Midbrain (tissue), 1 donor: ENCODE measurements at places on chromosomes 12 and 14.

GRCh38 chr14:68464711-68465110 lies 328.2 kb downstream of the ZFP36L1 start:
- DNase-seq, result no peak

- no peak for DNase-seq
Measured at GRCh38 chr12:23847857-23848256, 101.6 kb downstream of the SOX5 start.

- DNase-seq, result no peak
Measured at GRCh38 chr14:68822132-68822651, 29.3 kb upstream of the ZFP36L1 start.

DNA sequence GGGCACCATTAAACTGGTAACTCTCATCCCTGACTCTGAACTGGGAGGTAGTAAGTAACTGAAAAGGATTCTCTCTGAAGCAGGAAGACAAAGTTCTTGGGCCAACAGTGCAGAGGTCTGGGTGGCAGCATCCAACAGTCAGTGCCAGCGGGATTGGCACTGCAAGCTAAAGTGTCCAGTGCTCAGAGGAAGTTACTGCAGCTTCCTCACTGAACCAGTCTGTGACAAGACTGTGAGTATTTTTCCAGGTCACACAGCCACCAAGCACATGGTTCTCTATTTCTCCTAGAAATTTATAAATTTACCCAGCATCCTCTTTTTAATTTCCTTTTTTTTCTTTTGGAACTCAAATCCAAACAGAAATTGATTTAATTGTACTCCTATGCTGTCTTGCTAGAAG lies 81.6 kb upstream of the FAR2 start:
- DNase-seq, result no peak

DNA sequence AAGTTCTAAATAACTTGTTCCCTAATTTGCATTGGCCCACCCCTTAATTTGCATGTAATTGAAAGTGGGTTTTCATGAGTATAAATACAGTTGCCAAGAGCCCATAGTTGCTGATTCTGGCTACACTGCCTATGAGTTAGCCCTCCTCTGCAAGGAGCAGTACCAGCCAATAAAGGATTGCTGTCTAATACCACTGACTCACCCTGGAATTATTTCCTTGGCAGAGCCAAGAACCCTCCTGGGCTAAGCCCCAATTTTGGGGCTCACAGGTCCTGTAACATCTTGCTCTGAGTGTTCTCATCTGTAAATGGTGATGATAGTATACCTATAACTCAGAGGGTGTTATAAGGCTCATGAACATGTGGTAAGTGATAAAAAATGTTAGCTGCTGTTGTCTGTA lies 6.8 kb downstream of the TTC8 start:
- DNase-seq, result no peak

GRCh38 chr12:52884526-52885293 lies 20.2 kb downstream of the KRT8 start:
- DNase-seq, result peak; percentile 20

DNA sequence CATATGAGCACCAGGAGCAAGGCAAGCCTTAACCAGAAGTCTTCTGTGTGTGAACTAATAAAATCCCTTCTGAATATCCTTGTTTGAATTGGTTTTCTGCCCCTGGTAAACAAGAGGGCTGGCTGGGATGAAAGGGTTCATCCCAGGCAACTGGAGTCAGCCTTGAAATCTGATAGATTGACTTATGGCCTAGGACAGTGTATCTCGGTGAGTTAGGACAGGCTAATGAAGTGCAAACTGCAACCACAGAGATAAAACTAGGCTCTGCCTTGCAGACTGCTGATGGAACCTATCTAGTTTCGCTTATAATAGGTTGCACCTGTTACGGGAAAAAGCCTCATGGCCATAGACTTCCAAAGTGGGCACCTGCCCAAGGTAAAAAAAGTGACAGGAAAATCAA lies 451.9 kb upstream of the NOVA1 start:
- no peak for DNase-seq

DNA sequence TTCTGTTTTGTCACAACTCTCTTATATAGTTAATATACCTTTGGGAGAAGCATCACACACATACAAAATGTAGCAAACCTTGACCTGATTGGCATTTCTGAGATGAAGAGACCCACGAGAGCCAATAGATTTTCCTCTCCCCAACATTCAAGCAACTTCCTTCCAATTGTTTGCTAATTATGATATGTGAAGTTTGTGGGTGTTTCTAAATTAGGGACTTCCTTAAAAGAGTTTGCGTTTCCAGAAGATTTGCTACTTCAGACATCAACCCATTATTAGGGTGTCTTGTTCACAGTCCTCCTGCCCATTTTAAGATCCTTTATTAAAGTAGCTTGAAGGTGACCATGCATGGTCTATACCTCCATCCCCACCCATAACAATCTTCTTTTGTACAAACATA lies 9.4 kb downstream of the AICDA start:
- no peak for DNase-seq

GRCh38 chr14:81946375-81946774 lies 412.7 kb upstream of the SEL1L start:
- DNase-seq, result no peak

DNA sequence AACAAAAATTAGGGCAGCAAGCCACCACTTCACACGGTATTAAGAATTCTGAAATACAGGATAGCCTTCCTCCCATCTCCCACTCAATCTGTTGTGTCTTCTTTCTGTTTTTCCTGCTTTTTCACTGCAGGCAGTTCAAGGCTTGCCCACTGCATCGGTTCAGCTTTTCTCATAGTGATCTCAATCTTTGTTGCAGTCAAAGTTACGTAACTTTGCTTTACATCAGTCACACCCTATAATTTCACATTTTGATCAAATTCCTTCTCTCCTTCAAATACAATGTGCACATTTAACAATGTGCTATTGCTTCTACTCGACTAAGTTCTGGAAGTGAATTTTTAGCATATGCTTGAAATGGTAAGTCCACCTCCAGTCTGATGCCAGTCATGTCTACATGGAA lies 217.6 kb downstream of the EFCAB11 start:
- no peak for DNase-seq

GRCh38 chr12:64057706-64058105 lies 164.4 kb downstream of the KICS2 start:
- no peak for DNase-seq

GRCh38 chr14:32507029-32507984 lies 178.2 kb downstream of the AKAP6 start:
- no peak for DNase-seq

- DNase-seq, result peak; percentile 38
Measured at GRCh38 chr12:107884769-107885694, 110.5 kb downstream of the ASCL4 start.

GRCh38 chr14:65045709-65046108 lies 56.6 kb downstream of the MAX start:
- no peak for DNase-seq

- DNase-seq, result peak; percentile 70
Measured at GRCh38 chr12:27821259-27821973, 41.4 kb upstream of the MANSC4 start.

DNA sequence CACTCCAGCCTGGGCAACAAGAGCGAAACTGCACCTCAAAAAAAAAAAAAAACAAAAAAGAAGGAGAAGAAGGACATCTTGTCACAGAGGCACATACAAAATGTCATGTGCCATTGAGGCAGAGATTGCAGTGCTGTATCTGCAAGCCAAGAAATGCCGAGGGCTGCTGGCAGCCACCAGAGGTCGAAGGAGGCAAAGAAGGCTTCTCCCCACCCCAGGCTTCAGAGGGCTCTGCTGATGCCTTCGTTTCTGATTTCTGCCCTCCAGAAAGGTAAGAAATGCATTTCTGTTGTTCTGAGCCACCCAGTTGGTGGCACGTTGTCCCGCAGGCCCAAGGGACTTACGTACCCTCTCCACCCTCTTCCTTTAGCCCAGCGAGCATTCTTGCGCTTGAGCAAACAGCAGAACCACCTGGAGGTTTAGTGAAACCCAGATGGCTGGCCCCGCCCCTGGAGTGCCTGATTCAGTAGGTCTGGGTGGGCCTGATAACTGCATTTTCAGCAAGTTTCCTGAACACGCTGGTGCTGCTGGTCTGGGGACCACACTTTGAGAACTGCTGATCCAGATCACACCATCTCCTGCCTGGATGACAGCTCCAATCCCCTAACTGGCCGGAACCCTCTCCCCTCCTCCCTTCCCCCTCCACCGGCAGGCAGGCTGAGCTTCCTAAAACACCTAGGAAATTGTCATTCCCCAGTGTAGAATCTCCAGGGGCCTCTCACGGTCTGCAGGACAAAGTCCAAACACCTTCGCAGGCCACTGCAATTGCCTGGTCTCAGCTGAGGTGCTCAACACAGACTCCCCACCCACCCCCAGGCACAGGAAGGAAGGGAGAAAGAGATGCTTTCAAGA lies 21.1 kb upstream of the SCARB1 start:
- DNase-seq, result no peak

GRCh38 chr12:109961201-109961600 lies 35.0 kb downstream of the GIT2 start:
- no peak for DNase-seq

DNA sequence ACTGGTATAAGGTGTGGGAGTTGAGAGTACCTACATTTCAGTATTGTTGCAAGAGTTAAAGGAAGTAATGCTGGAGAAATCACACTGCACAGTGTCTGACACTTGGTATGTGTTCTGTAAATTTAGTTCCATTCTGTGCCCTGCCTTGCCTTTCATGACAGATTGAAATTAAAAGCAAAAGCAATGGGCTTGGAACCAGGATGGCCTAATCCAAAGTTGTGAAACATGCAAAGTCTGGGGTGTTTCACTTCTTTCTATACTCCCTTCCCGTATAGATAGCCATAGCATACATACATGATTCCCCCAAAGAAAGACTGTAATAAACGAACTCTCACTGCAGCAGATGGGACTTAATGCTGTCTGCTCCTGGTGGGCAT lies 281.1 kb downstream of the NRXN3 start:
- DNase-seq, result no peak

DNA sequence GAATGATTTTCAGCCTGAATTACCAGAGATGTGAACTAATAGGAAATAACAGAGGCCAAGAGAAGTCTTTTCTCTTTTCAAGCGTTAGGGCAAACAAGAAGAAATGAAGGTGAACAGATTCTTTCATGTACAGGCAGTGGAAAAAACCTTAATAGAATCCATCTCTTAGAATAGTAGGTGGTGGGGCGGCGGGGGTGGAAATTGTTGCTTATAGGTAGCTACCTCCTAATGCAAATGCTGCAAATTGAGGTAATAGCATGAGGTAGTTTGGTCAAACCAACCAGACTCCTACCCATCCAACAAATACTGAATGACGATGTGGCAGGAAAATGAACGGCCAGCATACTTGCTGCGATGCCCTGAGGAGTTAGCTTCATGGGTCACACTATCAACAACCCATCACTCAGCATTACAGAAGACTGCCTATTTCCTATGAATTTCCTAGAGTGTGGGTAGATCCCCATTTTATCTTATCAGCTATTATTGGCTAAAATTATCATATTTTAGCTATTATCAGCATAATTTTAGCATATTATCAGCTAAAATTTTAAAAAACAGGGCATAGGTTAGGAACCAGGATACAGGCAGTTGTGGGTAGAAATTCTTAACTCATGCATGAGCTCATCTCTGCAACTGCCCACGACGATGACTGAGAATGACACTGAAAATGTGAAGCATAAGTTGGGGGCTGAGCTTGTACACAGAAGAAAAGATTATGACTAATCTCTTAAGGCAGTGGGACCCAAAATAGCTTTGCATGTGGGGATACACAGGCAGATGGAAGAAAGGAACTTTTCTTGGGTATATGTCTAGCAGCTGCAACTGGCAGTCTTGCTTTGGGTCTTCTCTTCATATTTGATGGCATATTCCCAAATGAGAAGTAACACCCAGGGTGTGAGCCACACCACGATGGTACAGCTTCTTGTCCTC lies 68.7 kb downstream of the NIN start:
- no peak for DNase-seq

DNA sequence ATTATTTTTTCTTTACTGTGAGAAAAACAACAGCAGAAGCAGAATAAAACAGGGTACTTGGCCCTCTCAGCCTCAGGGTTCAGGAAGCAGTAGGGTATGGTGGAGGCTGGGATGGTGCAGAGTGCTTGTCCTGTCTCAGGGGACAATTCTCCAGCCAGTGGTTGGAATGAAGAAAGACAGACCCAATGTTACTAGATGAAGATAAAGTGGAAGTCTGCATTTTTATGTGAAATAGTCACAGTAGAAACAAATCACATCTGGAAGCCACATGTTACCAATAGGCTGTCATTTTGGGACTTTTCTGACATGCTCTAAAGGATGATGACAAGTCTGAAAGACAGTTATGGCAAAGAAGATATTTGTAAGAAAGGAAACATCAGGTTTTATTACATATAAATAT lies 32.3 kb downstream of the PROX2 start:
- DNase-seq, result no peak

GRCh38 chr14:87996291-87996592 lies 3.3 kb upstream of the GALC start:
- no peak for DNase-seq

DNA sequence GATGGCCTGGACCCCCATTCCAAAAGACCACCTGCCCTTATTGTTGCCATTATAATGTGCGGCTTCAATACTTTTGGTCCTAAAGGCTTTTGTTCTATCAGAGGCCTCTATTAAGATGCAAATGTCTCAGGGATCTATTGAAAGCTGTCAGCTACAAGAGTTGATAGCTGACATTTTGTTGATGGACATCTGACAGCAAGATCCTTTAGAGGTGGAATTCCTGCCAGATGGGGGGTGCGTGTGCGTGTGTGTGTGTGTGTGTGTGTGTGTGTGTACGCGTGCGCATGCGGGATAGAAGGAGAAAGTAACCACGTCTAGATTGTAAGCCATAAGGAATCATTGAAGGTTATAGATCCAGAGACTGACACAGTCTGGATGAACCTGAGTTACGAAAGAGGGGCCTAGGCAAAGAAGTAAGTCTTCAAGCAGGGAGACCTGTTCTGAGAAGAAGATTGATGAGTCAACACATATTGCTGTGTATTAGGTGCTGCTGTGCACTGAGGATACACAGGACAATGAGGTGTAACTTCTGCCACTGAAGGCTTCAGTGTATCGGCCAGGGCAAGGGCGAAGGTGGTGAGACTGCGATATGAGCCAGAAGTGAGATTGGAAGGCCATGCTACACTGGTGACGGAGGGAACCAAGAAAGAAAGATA lies 89.2 kb downstream of the PRMT8 start:
- DNase-seq, result no peak

- no peak for DNase-seq
Measured at GRCh38 chr14:75044322-75044721, 6.9 kb downstream of the MLH3 start.

DNA sequence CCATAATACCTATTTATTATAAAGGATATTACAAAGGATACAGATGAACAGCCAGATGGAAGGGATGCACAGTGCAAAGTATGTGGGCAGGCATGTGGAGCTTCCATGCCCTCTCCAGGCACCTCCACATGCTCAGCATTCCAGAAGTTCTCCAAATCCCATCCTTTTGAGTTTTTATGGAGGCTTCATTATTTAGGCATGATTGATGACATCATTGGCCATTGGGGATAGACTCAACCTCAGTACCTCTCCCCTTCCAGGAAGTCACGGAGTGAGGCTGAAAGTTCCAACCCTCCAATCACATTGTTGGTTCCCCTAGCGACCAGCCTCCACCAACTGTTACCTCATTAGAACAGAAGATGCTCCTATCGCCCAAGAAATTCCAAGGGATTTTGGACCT lies 156.4 kb downstream of the ATP23 start:
- no peak for DNase-seq

- DNase-seq, result no peak
Measured at GRCh38 chr12:93571925-93572711, at the start of gene SOCS2. Gene SOCS2, plus strand, starts transcription at chr12:93572675. Its CDS starts 223 bp downstream, at chr12:93572898.
